ENCODE measurements at places on chromosomes 7 and 10.

- DNase-seq, result no peak
Measured at GRCh38 chr10:103144041-103144440, 49.0 kb downstream of the NT5C2 start.

DNA sequence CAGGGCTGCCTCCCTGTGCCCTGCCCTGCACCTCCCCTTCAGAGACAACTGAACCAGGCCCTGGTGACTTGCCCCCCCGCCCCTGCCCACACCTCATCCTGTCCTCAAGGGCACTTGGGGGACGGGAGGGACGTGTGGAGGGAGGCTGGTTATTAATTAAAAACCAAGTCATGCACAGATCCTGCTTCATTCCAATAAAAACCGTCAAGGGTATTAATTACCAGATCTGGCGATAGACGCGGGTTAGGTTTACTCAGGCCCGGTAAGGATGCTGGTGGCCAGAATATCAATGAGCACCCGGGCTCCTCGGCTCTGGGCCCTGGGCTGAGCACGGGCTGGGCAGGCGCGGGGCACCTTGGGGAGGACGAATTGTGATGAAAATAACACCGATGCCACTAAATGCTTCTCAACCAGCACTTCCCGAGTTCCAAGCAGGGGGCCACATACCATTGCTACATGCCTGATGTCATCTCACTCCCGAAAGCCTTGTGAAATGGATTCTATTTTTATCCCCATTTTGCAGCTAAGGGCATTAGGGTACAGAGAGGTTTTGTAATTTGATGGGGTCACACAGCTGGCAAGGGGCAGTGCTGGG is 24.5 kb upstream of the GTF2IRD1 start:
- DNase-seq, result peak; percentile 91

DNA sequence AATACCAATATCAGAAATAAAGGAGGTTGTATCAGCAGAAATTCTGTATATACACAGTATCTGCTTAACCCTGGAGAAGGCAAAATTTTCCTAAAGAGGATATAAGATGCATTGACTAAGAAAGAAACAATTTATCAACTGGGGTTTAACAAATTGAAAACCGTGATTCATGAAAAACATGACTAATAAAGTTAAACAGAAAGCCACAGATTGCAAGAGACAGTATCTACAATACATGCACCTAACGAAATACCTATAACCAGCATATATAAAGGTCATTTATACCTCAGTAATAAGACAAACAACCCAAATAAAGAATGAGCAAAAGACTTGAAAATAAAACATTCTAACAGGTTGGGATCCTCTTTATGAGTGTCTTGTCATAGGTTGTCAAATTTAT is 101.8 kb downstream of the IQUB start:
- no peak for DNase-seq

DNA sequence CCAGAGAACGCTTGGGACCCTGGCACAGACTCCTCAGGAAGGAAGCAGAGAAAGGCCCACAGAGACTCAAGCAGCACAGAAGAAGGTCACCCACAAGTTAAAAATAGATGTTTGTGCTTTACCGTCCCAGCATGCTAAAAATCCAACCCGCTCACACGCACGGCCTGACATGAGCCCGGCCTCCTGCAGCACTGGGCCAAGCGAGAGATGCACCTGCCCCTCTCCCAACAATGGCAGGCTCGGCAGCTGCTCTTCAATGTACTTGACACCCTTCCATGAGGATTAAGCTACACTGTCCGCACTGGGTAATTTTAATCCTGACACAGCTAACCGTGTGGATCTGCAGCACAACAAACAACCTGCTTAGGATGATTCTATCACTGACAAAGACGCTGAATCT is 9.3 kb downstream of the DIP2C start:
- DNase-seq, result no peak

DNA sequence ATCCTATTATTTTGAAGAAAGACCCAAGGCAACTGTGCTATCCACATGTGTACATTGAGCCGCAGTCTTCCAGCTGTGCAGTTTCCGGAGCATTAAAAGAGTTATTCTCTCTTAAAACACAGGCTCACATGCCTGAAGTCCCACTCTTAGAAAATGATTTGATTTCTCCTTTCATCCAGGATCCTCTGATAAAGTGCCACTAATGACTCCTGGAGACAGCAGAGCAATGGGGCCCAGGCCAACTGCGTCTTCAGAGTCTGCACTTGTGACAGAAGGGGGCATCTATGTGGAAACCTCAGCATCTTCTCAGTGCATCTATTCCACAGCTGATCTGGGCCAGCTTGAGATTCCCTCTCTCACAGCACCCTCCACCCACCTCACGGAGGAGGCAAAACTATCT is 482.1 kb upstream of the AKR1E2 start:
- DNase-seq, result no peak

DNA sequence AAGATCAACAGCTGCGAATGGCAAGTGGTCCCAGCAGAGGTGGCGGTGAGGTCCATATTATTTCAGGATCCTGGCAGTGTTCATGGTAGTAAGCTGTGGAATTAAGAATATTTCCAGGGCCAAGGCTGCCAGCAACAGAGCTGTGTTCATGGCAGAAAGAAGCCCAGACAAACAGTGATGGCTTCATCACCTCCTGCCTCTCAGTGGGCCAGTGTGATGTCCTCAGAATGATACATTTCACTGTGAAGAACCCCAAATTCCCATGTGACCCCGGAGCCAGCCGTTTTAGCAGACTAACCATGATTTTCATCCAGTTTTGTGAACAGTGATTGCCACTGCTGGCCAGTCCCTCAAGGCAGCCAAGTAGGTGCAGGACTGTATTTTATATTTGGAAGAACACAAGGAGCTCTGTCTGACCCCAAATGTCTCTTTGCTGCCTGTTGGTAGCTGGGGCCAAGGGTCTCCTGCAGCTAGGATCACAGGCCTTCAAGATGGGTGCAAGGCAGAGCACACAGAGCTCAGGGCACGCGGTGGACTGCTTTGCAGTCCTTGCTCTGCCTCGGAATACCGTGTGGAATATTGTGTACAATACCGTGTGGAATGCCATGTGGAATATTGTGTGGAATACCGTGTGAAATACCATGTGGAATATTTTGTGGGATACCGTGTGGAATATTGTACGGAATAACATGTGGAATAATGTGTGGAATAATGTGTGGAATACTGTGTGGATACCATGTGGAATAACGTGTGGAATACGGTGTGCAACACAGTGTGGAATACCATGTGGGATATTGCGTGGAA is 132.3 kb upstream of the CHST15 start:
- no peak for DNase-seq

DNA sequence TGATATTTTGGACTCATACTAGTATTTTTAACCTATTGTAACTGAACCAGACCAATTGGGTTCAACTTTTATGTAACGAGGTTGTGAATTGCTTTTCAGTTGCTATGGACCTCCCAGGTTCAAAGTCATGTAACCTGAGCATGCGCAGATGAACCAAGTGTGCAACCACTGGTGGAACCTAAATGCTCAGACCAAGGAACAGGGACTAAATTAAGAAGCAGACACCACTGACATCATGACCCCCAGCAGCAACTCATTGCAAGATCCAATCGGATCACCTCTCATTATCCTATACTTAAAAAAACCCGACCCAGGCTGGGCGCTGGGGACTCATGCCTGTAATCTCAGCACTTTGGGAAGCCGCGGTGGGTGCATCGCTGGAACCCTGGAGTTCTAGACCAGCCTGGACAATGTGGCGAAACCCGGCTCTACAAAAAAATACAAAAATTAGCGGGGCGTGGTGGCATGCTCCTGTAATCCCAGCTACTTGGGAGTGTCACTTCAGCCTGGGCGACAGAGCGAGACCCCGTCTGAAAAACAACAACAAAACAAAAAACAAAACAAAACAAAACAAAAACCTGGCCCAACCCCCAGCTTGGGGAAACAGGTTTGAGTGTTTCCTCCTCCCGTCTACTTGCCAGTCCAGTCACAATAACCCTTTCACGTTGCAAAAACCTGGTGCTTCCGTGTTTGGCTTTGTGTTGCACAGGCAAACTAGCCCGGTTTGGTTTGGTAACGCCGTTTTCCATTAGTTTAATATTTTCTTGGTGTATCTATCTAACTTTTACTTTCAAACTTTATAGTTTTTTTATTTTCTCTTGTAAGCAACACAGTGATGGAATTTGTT is 11.3 kb upstream of the ZNF518A start:
- no peak for DNase-seq
